MM.1S (cell line): ENCODE measurements at places on chromosomes 7 and 10.

DNA sequence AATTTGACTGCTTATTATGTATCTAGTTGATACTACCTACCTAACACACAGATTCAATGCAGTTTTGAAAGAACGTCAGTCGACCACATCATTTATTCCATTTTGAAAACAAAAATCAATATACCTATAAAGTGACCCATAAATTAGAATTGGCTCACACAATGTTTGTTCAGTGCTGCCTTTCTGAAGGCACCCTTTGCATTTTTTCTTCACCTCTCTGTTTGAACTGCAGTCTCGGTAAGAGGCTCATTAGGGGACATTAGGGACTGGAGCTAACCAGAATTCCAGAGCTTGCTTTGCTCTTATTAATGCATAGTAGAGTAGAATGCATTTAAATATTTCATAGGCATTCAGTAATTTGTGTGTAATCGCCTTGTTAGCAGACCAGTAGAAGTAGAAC is 234.1 kb downstream of the FOXP2 start:
- no peak for DNase-seq

DNA sequence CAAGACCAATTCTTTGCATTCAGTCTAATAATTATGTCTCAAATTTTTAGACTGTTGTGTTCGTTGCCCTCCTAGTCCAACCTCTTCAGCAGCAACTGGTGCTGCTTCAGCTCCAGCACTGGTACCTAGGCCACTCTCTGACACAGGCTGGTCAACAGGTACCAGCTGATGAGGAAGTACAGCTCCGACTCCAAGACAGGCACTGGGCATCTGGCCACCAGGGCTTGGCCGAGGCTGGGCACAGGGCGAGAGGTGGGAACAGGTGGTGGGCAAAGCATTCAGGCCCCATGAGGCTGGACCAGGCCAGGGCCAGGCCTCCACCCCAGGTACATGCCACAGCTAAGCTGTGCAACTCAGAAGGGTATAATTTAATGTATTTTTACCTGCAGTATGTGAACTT is 151.5 kb upstream of the AGR3 start:
- no peak for DNase-seq

DNA sequence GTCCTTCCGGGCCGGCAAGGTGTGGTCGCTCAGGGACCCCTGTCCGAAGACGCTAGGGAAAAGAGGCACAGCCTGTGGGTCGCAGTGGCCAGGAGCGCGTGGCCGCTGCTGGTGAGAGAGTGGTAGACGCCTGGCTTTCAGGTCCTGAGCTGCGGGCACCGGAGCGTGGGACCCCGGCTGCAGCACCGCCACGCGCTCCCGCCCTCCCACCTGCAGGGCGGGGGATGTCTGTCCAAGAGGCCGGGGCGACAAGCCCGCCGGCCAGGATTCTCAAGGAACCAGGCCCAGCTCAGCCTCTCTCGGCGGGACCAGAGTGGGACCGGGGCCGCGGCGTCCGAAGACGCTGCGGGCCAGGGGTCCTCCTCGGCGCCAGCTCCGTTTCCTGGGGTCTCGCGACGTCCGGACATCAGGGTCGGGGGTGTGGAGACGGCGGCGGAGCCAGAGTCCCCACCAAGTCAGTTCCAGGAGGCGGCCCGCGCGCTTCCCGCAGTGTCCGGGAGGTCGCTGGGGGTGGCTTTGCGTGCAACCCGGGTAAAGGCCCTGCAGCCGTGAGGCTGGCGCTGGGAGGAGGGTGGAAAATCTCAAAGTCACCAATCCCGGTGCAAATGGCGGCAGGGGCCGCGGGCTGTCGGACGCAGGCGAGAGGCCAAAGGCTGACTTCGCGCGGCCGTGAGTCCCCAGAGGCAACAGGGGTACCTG is 5.5 kb downstream of the ZNF503 start:
- no peak for DNase-seq

DNA sequence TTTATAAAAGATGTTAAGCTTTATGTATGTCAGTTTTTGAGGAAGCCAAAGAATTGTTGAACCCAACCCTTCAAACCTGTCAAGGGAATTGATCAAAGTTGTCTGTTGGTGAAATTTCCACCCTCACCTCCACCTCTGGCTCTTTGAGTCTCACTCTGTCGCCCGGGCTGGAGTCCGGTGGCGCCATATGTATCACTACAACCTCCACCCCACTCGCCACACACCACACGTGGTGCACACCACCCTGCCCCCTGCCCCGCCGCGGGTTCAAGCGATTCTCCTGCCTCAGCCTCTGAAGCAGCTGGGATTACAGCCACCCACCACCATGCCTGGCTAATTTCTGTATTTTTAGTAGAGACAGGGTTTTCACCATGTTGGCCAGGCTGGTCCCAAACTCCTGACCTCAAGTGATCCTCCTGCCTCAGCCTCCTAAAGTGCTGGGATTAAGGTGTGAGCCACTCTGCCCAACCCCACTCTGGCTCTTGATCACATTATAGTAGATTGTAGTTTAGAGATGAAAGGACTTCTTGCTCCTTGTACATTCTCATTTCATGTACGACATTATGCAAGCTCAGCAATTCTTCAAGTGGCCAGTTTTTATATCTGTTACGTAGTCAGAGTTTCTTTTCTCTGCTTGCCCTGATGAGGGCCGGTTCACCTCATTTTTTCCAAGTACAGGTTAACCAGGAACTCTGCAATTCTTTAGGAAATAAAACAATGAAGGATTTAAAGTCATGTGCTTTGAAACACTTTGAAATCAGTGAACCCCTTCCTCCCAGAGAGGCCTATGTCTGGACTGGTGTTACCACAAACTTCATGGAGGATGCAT is 7.0 kb downstream of the BAMBI start:
- DNase-seq, result no peak

- no peak for DNase-seq
These were observed 34.8 kb downstream of the VKORC1L1 start for GRCh38 chr7:65907501-65908198.

DNA sequence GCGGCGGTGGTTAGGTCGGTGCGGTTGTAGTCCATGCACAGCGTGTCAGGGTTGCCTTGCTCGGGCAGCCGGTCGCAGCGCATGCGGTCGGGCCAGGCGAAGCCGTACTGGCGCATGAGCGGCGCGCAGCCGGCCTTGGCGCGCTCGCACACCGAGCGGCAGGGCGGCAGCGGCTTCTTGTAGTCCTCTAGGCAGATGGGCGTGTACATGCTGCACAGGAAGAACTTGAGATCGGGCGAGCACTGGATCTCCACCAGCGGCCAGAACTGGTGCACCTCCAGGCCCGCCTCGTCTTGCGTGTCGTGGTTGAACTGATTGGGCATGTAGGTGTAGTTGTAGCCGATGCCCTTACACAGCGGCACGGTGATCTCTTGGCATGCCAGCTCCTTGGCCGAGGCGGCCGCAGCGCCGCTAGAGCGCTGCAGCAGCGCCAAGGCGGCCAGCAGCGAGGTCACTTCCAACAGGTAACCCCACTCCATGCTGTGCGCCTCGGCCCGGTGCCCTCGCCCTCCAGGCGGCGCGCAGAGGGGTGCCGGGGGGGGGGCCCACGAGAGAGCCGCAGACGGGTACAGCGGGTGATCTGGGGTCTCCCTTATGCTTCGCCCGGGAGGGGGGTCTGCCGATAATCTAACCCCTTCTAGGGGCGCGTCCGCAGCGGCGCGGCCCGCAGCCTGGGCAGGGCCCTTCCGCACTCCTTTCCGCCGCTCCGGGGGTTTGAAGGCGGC is 983 bp downstream of the FZD8 start:
- DNase-seq, result peak; percentile 88
